GM10248 (cell line): ENCODE measurements at places on chromosomes 1 and 21.
A peak's percentile ranks its signal among the peaks of the same experiment; 100 is the strongest.

GRCh38 chr1:33351281-33351660, 30.4 kb upstream of the A3GALT2 start:
- no peak for DNase-seq

DNA sequence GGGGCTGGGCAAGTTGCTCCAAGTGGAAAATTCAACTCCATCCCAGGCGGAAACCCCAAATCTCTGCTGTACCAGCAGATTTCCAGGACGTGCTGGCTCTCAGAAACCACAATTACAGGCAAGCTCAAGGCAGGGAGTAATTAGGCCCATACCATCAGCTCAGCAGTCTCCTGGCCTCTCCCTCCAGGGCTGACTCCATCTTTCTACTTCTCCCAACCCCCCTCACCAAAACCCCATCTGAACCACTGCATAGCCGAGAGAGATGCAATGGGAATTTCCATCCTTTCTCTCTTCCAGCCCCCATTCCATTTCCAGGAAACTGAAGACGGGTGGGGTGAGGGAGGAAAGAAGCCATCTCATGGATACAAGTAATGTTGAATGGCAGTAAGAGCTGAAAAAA, 41.2 kb downstream of the ARHGEF11 start:
- no peak for DNase-seq

DNA sequence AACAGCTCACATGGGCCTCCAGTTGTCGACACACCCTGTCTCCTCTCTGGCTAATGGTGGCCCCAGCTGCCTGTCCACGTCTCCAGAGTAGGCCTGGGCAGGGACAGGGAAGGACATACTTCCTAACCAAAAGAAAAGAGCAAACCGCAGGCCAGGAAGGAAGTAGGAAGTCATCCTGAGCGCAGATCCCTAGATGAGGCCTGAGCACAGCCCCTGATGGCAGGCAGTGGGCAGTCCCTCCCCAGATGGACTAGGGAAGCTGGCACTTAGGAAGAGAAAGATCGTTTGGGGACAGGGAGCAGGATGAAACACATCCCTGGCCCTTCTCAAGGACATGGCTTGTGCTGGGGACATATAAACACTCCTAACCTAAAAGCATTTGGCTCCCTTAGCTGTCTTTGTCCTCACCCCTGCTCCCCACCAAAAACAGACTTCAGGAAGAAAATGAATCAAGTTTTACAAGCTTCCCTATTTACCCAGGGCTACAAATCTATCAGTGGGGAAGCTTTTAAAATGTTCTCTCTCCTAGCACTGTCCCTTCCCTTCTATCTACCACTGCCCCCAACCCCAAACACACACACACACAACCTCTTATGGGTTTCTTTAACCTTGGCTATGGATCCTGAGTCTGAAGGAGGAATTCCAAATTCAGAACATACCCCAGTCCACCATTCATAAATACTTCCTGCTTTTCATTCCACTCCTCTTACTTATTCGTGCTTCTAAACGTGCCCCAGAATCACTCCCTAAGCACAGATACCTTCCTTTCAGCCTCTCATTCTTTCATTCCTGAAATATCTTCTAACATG, 21.1 kb downstream of the SSBP3 start:
- no peak for DNase-seq

DNA sequence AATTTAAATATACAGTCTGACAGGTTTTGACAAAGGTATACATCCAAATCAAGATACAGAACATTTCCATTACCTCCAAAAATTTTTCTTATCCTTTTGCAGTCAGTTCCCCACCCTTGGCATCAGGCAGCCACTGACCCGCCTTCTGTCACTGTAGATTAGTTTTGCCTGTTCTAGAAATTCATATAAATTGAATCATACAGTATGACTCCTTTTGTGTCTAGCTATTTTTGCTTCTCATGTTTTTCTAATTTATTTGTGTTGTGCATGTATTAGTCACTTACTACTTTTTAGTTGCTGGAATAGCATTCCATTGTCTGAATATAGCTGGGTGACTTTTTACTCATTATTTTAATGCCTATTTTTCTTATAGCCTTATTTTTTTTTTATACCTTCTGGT, 3.8 kb downstream of the UTP25 start:
- no peak for DNase-seq

- DNase-seq = no peak
Measured at GRCh38 chr1:9493326-9493725, 45.9 kb upstream of the SLC25A33 start.

GRCh38 chr1:167714439-167715156, 7.2 kb upstream of the MPZL1 start:
- peak; percentile 70 for DNase-seq

- DNase-seq = no peak
Measured at GRCh38 chr1:119721896-119722295, 10.2 kb downstream of the PHGDH start.

GRCh38 chr21:41993744-41994143, 16.4 kb downstream of the ZBTB21 start:
- no peak for DNase-seq

GRCh38 chr1:35561297-35561971, 3.8 kb downstream of the NCDN start:
- no peak for DNase-seq

DNA sequence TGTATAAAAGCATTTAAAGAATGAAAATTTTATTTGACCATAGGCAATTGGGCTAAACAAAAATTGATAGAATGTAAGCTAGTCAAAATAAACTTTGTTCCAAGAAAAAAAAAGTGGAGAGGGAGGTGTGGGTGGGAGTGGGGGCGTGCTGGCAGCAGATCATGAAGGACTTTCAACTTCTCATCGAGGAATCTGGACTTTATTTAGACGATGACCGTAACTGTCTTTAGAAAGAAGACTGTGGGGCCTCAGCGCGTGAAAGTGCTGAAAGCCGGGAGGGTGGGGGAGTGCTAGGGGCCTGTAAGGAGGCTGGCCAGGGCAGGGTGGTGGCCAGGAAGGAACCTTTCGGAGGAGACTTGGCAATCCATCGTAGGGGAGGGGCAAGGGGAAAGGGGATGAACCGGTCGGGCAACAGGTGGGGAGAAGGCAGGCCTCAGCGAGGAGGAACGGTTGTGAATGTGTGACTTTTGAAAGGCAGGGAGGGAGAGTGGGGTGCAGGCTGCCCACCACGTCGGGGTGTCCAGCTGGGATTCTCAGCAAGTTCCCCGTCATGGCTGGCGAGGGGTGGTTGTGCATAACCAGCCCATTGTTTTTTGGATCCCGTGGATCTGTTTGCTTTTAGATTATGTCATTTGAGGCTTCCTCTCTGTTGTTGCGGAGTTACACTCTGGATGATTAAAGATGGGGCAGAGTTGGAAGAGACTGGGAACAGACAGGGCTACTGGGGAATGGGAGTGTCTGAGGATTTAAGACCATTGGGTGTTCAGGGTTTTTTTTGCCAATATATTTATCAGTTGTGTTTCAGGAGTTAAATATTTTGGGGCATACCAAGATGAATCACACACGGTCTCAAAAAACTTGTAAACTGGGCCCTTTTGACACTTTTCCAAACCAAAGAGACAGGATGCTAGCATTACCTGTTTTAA, 35.5 kb downstream of the HUNK start:
- no peak for DNase-seq

DNA sequence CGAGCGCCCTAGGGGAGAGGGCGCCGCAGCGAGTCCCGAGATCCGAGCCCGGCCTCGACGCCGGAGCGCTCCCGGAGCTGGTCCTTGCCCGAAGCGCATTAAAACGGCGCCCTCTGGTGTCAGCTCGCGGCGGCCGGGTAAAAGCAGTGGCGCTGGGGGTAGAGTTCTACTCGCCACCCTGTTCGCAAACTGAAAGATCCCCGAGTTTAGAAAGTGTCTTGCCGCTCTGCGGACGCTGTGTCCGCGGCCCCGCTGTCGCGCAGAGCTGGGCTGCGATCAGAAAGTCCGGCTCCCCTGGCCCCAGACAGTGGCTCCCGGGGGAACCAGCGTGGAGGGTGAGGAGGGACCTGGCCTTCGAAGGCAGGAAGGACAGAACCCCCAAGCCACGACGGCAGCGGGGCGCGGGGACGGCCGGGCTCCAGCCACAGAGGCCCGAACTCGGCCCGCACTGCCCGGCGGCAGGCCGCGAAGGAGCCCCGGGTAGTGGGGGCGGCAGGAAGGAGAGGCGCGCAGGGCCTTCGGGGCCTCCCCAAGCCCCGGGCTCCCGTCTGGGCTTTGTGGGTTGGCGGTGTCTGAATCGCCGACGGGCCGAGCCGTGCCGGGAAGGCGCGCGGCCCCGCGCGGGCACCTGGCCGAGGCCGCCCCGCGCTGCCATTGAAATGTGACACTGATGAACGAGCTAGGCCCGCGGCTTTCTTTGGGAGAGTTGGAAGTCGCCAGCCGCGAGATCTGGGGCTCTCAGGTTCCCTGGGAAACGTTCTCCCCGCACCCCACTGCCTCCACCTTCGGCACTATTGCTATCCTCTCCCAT, 39.1 kb upstream of the NFIA start:
- peak; percentile 69 for DNase-seq

DNA sequence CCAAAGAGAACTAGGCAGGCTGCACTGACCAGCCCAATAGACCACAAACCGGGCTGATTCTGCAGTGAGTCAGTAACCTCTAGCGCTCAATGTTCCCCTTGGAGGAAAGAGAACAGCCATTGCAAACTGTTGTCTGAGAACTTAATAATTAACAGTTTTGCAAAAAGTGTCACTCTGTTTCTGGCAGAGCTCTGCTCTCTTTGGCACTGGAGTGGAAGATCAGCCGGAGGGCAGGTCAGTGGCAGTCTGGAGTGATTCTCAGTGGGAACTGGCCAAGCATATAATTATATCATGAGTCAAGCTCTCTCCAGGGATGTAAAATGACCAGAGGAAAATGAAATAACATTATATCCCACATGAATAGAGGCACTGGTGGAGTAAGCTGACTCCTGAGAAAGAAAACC, 238.3 kb downstream of the HLX start:
- no peak for DNase-seq

DNA sequence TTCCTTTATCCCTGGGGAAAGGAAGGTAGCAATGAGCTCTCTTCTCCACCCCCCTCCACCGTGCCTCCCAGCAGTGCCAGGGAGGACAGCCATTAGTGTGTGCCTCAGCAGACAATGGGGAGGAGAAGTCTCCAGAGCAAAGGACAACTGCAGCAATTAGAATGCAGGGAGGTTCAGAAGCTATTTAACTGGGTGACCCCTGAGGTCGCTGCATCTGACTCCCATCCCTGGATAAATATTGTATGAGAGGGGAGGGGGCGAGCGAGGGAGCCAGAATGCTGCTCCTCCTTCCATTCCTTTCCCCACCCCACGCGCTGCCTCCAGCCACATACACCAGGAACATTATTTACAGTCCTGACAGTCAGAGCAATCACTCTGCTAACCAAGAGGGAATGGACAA, 59.0 kb downstream of the ERI3 start:
- DNase-seq = no peak

DNA sequence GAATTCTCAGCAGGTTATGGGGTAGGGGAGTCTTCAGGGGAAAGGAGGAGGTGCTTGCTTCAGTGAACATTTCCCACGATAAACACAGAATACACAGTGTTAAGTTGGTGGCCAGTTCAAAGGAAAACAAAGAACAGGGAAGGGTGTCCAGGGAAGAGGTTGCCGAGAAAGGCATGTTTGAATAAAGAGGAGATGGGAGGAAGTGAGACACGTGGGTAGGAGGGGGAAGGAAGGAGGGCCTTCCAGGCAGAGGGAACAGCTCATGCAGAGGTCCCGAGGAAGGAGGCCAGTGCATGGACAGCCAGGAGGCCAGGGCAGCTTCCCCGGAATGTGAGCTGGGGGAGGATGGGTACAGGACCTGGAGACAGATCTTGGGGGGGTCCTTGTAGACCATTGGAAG, 130.3 kb upstream of the TMEM51 start:
- no peak for DNase-seq

DNA sequence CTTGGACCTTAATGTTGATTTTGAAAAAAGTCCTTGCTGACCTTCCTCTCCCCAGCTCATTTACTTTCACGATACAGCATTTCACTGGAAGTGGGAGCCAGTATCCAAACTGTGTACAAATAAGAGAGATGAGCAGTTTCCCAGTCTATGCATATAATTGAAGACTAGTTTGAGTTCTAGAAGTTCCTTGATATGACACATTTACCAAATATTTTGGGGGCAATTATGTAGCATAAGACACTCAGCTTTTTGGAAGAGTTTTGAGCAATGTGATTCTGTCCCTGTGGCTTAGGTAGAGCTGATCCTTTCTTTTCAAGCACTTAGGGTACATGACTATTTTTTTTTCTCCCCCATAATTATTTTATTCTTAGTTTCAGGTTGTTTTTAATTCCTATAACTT, 26.4 kb downstream of the GIPC2 start:
- no peak for DNase-seq

GRCh38 chr1:17735793-17736192, 19.3 kb upstream of the ACTL8 start:
- no peak for DNase-seq

- DNase-seq = no peak
Measured at GRCh38 chr1:7534061-7534825, 236.9 kb upstream of the VAMP3 start.

- DNase-seq = no peak
Measured at GRCh38 chr1:183101081-183101480, 77.9 kb downstream of the LAMC1 start.

DNA sequence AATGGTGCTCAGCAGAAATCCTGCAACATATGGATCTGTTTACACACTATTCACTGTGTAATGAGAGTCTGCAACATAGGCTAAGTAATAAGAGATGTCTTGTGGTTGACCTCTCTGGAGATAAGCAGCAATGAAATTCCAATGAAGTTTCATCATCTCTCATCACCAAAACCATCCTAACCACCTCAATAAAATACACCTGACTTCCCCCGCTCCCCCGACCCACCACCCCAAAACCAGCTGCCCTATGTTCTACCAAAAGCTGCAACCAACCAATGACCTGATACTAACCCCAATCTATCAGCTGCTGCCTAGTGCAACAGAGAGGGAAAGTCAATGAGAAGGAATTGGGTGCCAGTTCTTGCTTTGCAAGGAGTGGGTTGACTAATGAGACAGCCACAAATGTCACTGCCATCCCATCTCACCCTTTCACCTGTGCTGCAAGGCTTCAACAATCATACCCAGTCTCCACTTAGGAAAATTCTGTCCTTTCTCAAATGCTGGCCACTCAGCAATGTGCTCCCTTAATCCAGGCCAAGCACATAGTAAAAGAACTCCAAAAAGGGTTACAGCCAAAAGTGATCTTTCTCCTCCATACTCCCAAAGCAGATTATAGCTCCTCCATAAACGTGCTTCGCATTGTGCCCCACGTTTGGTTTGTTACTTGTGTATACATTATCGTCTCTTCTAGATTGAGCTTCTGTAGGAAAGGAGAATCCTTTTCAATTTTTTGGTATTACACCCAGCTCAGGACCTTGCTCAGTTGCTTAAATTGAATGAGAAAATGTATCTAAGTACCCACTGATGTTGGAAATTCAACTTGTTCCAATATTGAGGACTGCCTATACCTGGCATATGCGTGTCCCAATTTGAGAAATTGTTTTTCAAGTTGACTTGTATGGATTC, 29.0 kb downstream of the MRPL39 start:
- no peak for DNase-seq

- no peak for DNase-seq
Measured at GRCh38 chr1:29258976-29259801, 22.9 kb downstream of the PTPRU start.

DNA sequence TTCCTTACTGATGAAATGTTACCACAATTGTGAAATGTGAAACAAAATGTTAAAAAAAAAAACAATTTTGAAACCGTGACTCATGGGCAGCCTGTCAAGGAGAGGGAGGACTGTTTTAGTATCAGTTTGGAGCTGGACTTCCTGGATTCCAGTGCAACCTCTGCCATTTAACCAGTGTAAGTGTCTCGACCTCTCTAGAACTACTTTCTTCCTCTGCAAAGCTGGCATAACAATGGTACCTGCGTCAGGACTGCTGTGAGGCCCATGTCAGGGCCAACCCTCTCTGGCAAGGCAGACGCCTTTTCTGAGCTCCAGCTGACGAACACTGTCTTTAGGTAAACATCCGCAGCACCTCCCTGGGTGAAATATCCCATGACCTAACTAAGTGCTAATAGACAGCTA, 20.9 kb downstream of the URB1 start:
- no peak for DNase-seq
